ENCODE measurements at places on chromosomes 12 and 14.

- no peak for DNase-seq
Observed at GRCh38 chr12:28424965-28425364, 234.7 kb downstream of the CCDC91 start.

DNA sequence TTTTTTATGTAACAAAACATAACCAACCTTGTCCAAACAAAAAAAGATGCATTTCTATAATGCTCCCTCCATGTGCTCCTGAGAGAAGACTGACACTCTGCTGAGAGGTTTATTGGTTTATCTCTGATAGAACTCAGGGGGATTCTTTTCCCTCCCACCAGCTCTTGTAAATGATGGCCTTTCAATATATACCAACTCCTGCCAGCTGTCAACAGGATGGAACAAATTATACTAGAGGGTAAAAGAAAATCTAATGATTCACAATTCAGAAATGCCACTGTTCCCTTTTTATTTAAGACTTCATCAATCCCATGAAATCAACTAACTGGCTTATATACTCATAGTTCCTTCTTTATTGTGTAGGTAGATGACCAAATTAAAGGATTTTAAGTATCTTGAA is 25.4 kb downstream of the PSMC1 start:
- no peak for DNase-seq

DNA sequence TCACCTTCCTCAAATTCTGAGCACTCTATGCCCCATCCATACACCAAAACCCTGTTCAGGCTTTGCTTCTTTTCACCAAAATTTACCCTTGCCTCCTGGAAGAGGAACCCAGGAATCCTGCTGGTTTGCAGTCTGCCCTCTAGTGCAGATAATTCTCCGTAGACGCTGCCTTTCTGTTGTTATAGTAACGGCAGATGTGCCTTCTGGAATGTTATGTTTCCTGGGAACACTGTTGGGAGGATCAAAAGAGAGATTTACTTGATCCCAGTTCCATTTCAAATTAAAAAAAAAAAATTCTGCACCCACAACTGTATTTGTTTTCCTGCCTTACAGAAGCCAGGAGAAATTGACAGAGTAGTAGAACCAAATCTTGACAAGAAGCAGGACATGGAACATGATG is 104.2 kb upstream of the RMST start:
- no peak for DNase-seq

GRCh38 chr12:106759526-106760183 is 14.8 kb upstream of the RIC8B start:
- no peak for DNase-seq

DNA sequence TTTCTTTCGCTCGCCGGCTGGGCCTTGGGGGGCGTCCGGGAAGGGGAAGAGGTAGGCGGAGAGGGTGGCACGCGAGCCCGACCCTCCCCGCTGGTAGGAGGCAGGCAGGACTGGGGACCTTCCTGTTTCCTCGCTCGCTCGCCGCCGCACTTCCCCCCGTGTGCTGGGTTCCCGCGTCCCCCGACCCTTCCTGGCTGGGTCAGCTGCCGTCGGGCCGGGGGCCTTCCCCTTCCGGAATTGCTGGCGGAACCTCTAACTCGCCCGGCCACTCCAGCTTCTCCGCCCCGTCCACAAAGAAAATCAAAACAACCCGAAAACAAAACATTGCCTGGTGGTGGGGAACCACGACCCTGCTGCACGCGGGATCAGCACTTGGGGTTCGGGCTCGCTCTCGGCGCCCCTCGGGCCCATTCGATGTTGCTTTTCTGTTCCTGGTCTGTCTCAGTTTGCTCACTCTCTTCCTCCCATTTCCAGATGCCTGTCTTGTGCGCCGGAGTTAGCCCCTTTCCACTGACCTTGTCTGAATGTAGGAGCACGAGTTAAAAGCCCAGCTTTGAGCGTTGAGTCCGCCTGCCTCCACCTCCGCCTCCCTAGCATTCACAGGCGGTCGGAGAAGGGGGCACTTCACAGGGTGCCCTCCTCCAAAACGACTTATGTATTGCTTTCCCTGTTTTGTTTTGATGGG is 581 bp downstream of the PAPOLA start:
- peak; percentile 50 for DNase-seq

GRCh38 chr14:38799671-38800070 is 303.4 kb downstream of the SEC23A start:
- DNase-seq = no peak

- no peak for DNase-seq
Observed at GRCh38 chr14:24353559-24354481, 14.0 kb upstream of the RIPK3 start.

GRCh38 chr12:95259368-95259767 is 41.8 kb downstream of the VEZT start:
- no peak for DNase-seq

GRCh38 chr12:22413592-22413991 is 79.1 kb upstream of the ST8SIA1 start:
- no peak for DNase-seq

GRCh38 chr12:76444408-76444984 is 96.3 kb upstream of the BBS10 start:
- DNase-seq = no peak

GRCh38 chr12:54411391-54412241 is 7.5 kb downstream of the ITGA5 start:
- DNase-seq = peak; percentile 66

GRCh38 chr12:64053117-64053516 is 169.0 kb downstream of the KICS2 start:
- no peak for DNase-seq

DNA sequence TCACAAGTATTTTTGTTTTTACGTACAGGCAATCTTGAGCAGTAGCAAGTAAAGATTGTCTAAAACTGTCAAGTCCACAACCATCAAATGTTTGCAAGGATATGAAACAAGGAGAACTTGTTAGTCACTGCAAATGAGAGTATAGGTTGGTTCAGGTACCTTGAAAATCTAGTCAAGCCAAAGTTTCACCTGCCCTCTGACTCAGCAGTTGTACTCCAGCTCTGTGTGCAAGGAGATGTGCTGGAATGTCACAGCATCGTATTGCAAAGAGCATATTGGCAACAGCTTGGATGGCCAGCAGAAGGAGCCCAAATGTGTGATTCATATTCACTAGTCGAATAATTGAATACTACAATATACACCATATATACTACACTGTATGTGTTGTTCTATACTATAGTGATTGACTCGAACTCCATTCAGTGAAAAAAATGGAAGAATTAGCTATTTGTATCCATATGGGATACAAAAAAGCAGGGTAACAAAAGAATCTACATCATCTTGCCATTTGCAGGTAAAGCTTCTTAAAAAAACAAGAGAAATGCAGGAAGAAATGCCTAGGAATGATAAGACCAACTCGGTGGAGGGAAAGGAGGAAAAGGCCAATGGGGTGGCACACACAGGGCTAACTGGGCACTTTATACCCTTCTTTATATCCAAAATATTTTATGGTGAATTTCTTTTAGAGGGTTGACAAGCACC is 44.0 kb downstream of the EID3 start:
- no peak for DNase-seq

- DNase-seq = no peak
Observed at GRCh38 chr12:109476807-109477184, 304 bp downstream of the KCTD10 start.

DNA sequence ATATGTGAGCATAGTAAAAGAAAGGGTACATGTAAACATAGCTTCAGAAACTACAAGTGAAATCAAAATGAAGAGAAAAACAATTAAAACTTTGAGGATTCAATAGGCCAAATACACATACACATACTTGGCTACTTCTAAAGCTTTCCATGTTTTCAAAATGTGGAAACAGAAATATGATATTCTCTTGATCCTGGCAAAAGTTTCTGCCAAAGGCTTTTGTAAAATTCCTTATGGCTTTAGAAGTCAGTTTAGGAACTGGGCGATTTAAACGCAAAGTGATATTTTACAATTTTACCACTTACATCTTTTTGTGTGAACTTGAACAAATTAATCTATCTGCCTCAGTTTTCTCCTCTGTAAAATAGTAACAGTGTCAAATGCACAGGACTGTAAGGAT is 756.4 kb downstream of the C12orf50 start:
- no peak for DNase-seq

DNA sequence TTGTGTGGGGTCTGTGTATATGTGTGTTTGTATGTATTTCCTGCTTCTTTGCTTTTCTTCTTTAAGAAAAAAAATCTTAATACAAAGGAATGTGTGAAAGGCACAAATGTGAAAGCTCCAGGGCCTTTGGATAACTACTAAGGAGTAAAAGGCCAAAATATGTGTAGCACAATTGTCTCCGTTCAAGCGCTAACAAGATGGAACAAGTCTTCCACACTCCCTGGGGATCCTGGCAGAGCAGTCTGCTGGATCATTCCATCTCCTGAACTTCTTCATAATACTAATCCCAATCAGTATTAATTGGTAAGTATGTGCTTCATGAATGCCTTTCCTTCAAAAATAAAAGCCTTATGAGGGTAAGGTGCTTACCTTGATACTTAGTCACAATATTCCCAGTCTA is 462.5 kb upstream of the TBX3 start:
- DNase-seq = no peak

- peak; percentile 12 for DNase-seq
Observed at GRCh38 chr14:104137297-104138097, 890 bp upstream of the KIF26A start.

GRCh38 chr12:96502949-96503532 is 13.7 kb downstream of the CFAP54 start:
- DNase-seq = no peak

- no peak for DNase-seq
Observed at GRCh38 chr14:28758885-28759652, 7.5 kb upstream of the FOXG1 start.

- no peak for DNase-seq
Observed at GRCh38 chr14:89933002-89933401, 21.5 kb downstream of the EFCAB11 start.

DNA sequence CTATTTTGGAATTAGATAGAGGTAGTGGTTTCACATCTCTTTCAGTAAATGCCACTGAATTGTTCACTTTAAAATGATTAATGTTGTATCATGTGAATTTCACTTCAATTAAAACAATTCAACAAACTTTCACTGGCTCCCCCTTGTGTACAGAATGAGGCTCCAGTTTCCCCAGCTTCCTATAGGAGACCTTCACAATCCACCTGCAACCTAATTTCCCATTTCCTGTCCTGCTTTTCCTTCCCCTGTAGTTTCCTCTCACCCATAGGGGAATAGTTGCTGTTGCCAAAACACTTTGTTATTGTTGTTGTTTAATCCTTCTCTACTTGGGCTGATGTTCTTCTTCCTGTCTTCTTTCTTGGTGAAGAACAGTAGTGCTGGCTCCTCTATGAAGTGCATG is 59.8 kb downstream of the NPAS3 start:
- DNase-seq = no peak

- no peak for DNase-seq
Observed at GRCh38 chr14:22939684-22940083, 10.5 kb upstream of the PRMT5 start.

GRCh38 chr12:913919-914698 is 35.4 kb downstream of the RAD52 start:
- DNase-seq = no peak

DNA sequence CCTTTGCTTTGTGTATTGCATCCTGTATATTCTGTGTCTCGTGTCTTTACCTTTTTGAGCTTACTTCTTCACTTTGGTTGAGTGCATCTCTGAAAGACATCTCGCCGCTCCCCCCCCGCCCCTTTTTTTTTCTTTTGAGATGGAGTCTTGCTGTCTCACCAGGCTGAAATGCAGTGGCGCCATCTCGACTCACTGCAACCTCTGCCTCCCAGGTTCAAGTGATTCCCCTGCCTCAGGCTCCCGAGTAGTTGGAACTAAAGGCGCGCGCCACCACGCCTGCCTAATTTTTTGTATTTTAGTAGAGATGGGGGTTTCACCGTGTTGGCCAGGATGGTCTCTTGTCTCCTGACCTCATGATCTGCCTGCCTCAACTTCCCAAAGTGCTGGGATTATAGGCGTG is 49.9 kb downstream of the DIP2B start:
- DNase-seq = no peak

DNA sequence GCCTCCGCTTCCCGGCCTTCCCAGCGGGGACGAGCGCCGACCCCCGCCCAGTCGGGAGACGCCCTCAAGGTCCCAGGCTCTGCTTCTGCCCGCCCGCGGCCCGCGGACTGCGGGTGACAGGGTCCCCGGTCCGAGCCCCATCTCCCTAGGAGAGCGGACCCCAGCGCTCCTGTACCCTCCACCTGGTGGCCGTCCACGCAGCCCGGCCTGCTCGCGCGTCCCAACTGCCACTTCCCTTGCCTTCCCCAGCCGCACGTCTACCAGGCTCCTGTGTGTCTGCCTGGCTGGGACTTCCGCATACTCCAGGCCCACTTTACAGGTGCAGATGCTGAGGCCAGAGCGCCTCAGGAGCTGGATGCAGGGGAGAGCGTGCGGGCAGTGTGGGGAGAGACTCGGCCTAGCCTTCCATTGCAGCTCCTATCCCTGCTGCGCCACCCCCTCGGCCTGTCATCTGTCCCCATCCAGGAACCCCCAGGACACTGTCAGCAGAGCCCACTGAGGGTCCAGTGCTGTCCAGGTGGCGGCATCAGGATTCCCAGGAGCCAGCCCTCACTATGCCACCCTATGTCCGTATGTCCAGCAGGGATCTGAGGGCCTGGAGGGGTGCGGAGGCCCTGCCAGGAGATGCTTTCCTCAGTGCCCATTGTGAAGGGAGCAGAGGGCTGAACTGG is 8.0 kb upstream of the ANKRD9 start:
- DNase-seq = no peak

- DNase-seq = no peak
Observed at GRCh38 chr14:51596488-51597117, 55.1 kb upstream of the FRMD6 start.
